ENCODE measurements at places on chromosomes 3 and 15.

GRCh38 chr15:60005352-60006202 is 1.5 kb downstream of the FOXB1 start:
- no peak for DNase-seq

GRCh38 chr3:139994891-139995290 is 59.9 kb downstream of the CLSTN2 start:
- DNase-seq, result no peak

- no peak for DNase-seq
Observed at GRCh38 chr15:43943511-43943910, 116.7 kb downstream of the WDR76 start.

DNA sequence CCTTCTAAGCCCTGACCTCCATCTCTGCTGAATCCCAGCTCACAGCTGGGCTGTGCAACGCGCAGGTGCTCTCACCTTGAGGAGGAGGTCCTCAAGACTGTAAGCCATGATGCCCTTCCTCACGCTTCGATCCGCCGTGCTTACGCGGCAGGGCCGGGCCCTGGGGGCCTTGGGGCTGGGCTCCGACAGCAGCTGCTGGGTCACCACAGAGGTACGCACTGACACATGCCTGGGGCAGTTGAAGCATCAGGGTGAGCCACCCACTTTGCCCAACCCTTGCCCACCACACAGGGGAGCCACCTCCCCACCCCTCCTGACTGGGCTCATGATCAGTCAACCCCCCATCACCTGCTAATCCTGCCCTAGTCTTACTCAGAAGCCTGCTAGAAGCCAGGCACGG is 3.1 kb downstream of the CIDEC start:
- DNase-seq, result no peak

- no peak for DNase-seq
Observed at GRCh38 chr15:65987100-65987499, 117.8 kb downstream of the RAB11A start.

DNA sequence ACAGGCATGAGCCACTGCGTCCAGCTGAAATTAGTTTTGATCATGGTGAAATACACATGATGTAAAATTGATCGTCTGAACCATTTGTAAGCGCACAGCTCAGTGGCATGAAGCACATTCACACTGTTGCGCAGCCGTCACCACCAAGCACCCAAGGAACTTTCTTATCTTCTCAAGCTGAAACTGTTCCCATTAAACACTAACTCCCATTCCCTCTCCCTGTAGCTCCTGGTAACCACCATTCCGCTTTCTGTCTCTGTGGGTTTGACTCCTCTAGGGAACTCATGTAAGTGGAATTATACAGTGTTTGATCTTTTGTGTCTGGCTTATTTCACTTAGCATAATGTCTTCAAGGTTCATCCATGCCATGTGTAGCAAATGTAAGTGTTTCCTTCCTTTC is 62.3 kb downstream of the FBLN2 start:
- DNase-seq, result no peak

GRCh38 chr3:25133588-25133987 is 294.5 kb upstream of the RARB start:
- DNase-seq, result no peak

DNA sequence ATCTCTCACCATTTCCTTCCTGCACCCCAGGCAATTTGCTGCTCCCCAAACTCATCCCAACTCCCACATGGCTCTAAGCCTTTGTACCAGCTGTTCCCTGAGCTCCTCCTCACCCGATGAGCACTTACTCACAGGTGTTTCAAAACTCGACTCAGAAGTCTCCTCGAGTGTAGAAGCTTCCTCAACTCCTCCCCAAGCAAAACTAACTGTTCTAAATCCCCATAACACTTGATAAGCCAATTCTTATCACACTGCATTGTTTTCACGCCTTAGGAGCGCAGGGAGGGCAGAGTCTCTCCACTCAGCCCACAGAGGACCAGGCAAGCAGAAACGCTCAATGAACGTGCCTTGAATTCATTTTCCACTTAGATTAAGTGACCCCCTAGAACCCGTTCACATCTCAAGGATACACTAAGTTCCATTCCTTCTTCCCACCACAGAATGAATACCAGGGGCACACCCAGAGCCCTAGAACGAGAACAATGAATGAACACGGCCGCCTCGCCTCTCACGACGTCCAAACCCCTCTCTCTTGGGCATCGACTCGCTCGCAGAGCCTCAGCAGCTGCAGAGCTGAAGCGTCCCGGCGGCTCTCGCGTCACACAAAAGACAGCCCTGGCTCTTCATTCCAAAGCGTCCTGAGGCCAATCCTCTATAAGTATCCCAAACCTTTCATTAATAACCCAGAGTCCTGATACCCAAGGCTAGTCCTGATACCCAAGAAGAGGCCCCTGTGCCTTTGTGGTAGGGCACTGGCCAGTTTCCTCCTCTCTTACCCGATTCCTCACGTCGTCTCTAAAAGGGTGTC is 1.1 kb downstream of the RAF1 start:
- DNase-seq, result peak; percentile 55

DNA sequence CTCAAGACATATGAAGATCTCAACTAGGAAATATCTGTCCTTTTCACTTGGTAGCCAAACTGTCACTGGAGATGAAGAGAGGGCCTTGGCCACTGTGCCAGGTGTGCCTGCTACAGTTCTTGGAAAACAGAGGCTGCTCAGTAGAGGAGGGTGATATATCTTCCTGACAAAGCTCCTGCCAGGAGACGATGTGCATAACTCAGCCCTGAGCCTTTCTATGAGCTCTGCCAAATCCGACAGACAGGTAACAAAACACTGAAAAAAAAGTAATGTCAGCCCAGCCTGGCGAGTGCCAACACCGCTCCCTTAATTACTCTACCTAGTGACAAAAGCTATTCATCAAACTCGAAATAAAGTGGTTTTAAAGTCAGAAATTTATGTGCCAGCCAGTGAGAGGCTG is 123.2 kb downstream of the MFSD1 start:
- no peak for DNase-seq
